ENCODE measurements at places on chromosomes 5 and 9.

GRCh38 chr5:31066655-31067328 is 126.7 kb upstream of the CDH6 start:
- DNase-seq, result no peak

GRCh38 chr9:34197756-34198711 is 19.2 kb downstream of the UBAP1 start:
- DNase-seq, result no peak

GRCh38 chr5:122144236-122144635 is 14.9 kb downstream of the ZNF474 start:
- DNase-seq, result no peak

- no peak for DNase-seq
These were observed 199.7 kb downstream of the TMC1 start for GRCh38 chr9:72721067-72721466.

DNA sequence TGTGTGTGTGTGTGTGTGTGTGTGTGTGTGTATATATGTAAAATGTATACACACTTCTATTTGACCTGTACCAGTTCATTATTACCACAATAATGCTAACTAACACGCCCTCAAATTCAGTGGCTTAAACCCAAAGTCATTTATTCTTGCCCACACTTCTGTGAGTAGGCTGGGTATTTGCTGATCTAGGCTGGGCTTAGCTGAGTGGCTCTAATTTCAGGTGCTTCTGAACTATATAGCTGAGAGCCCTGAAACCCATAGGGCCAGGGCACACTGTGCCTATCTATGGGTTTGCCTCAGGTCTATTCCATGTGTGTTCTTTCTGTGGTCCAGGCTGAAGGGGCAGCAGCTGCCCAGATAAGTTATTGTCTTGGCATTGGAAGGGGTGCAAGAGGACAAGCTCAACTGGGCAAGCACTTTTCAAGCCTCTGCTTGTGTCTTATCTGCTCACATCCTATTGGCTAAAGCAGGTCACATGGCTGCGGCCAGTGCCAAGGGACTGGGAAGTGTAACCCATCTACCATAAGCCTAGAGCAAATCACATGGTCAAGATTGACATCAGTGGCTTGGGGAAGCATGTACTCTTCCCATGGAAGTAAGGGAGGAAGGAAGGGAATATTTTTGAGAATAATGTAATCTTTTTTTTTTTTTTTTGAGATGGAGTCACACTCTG is 139.9 kb downstream of the PALM2AKAP2 start:
- no peak for DNase-seq

- no peak for DNase-seq
These were observed 30.5 kb upstream of the UBAP2 start for GRCh38 chr9:34079181-34079580.

DNA sequence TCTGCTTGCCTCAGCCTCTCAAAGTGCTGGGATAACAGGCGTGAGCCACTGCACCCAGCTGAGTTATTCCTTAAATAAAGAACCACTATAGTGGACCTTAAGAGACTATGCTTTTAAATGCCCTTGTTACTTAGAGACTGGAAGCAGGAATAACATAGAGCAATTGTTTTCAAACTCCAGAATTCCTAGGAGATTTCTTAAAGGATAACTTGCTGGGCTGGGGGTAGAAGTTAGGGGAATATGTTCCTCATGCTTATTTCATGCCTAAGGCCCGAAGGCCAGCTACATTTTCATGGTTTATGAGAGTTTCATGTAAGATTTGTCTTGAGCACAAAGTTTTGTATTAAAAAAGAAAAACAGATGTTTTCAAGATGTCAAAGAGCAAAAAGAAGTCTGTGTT is 48.2 kb downstream of the CSNK1A1 start:
- no peak for DNase-seq

GRCh38 chr9:86703346-86703745 is 244.0 kb downstream of the GAS1 start:
- DNase-seq, result peak; percentile 50

DNA sequence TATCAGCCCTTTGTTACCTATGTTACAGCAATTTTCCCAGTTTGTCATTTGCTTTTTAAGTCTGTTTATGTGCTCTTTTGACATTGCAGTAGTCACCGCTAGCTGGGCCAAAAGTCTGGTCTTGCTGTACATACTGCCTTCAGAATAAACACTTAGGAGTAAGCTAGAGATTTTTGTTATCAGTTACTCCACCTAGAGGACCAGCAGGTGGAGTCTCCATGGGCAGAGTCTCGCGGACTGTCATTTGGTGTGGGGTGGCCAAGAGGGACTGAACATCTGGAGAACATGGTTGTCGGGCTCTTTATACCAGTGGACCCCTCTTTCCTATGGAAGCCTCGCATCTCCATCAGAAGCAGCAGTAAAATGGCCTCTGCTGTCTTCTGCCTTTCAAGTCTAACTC is 10.8 kb upstream of the MGAT1 start:
- DNase-seq, result peak; percentile 30

- no peak for DNase-seq
These were observed 360.1 kb downstream of the DMAC1 start for GRCh38 chr9:7439355-7439995.

Measured in OCI-M1 (cell line).